Fibroblast of skin of right biceps (primary cell): ENCODE measurements at places on chromosomes 2 and 18.

DNA sequence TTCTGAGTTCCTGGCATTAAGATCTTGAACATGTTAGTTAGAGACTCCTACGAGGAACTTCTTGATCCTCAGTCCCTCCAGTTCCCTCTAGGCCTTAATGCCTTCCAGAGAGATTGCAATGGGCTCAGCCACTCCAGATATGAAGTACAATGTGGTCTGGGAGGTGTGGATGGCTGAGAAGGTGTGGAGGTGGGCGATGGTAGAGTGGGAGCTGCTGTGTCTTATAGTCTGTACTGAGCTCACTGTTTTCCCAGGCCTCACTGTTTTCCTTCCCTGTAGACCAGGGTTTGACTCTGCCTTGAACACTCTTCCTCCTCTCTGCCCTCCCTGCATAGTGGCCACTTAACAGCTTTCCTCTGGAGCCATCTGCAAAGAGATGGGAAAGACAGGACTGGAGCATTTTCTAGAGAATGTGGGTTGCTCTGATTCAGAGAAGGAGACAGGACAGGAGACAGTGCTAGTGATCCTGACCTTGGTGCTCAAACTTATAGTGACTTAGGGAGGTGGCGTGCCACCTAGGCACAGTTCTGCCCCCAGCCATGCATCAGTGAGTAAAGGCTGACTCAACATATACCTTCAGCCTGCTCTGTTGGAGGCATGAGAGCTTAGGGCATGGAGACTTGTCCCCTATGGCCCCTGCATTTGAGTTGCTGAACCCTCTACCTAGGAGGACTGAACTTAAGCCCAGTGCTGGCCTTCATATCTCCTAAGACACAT lies 129.7 kb downstream of the TDRD15 start:
- DNase-seq = no peak

DNA sequence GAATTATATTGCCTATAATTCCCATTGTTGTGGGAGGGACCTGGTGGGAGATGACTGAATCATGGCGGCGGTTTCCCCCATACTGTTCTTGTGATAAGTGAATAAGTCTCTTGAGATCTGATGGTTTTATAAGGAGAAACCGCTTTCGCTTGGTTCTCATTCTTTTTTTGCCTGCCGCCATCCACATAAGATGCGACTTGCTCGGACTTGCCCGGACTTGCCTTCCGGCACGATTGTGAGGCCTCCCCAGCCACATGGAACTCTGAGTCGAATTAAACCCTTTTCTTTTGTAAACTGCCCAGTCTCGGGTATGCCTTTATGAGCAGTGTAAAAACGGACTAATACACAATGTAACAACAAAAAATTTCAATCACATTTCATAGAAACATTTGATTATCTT lies 115.8 kb downstream of the C2orf74 start:
- DNase-seq = no peak

- DNase-seq = no peak
Measured at GRCh38 chr2:196565982-196566381, 73.5 kb upstream of the CCDC150 start.

- DNase-seq = no peak
Measured at GRCh38 chr2:144211826-144212225, 308.1 kb downstream of the ZEB2 start.

GRCh38 chr2:29650631-29651097 lies 270.7 kb downstream of the ALK start:
- DNase-seq = peak; percentile 29

DNA sequence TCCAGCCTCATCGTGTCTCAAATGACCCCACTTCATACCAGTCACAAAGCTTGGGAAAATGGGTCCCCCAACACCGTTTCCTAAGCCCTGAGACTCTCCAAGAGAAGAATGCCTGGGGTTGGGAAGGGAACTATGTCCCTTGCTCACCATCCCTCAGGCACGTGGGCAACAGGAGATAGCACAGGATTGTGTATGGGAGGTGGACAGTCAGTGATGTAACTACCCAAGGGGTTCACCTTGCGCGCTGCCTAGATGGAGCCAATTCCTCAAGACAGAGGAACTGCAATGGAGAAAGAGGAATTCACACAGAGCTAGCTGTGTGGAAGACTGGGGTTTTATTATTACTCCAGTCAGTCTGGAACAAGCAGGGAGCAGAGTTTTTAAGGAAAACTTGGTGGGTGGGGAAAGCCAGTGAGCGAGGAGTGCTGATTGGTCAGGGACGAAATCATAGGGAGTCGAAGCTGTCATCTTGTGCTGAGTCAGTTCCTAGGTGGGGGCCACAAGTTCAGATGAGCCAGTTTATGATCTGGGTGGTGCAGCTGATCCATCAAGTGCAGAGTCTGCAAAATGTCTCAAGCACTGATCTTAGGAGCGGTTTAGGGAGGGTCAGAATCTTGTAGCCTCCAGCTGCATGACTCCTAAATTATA lies 13.8 kb upstream of the CXCR1 start:
- no peak for DNase-seq

- DNase-seq = no peak
Measured at GRCh38 chr2:128752691-128753263, 434.1 kb upstream of the HS6ST1 start.

GRCh38 chr18:56711708-56712445 lies 60.7 kb downstream of the WDR7 start:
- peak; percentile 10 for DNase-seq

DNA sequence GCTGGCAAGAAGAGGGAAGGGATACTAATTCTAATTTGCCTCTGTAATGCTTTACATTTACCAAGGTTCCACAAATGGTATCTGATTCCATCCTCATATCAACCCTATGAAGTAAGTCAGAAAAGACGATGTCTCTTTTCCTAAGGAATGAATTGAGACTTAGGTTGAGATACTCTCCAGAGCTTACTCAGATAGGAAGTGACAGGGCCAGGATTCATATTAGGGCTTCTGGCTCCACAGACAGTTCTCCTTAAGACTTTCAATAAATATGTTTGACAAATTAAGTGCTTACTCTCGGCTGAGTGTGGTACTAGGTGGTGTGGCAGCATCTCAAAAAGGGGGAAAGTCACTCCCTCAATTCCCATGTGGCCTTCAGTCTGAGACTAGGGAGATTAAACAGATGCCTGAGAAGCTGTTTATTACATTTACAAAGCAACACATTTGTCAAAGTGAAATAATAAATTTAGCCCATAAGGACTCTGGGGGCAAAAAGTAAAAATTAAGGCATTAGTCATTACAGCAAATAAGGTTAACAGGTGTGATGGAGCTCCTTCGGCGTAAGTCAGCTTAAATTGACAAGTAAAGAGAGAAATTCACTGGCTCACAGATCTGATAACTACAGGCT lies 14.2 kb downstream of the CDK15 start:
- DNase-seq = no peak

GRCh38 chr2:119590873-119591272 lies 46.6 kb downstream of the CFAP221 start:
- DNase-seq = no peak

GRCh38 chr2:167816874-167817290 lies 430.5 kb downstream of the STK39 start:
- DNase-seq = no peak

DNA sequence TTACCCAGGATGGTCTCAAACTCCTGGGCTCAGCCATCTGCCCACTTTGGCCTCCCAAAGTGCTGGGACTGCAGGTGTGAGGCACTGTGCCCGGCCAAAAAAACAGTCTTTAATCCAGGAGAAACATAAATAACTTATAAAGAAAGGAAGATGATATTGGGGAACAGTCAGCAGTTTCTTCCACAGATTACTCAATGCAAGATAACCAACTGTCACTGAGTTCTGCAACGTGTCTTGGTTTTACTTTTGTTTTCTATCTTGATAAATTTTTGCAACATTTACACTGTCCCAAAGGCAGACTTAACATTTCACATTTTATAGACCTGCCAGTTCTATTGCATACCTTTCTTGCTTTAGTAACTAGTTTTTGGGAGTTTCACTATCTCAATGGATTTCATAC lies 71.1 kb downstream of the ANKRD44 start:
- no peak for DNase-seq

DNA sequence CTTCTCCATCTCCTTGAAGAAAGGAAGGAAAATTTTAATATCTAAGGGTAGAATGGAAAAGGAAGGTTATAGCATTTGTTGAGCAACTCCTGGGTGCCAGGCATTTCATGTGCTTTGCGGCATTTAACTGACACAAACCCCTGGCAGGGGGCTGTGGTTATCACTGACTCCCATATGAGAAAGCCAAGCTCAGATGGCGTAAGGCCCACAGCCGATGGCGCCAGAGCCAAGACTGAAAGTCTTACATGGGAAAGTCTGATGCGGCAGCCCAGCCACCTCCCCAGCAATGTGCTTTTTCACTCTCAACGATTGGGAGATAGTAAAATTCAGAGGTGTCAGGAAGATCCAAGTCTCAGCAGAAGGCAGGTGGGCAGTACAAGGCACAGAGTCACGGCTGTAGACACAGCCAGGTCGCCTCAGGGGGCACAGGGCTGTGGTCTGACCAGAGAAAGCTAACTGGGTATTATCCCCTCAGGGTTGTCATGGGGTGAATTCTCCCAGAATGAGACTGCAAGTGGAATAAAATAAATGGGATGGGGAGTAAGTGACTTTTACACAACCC lies 324.2 kb upstream of the NCKAP5 start:
- no peak for DNase-seq

GRCh38 chr2:158665536-158666302 lies 129.4 kb upstream of the DAPL1 start:
- DNase-seq = peak; percentile 9

GRCh38 chr2:233228376-233228775 lies 23.1 kb upstream of the ATG16L1 start:
- no peak for DNase-seq

GRCh38 chr2:231672617-231673347 lies 35.5 kb upstream of the PTMA start:
- peak; percentile 79 for DNase-seq

GRCh38 chr2:71714601-71715240 lies 261.4 kb downstream of the DYSF start:
- DNase-seq = no peak

- no peak for DNase-seq
Measured at GRCh38 chr2:186709529-186710450, 15.9 kb downstream of the FAM171B start.

DNA sequence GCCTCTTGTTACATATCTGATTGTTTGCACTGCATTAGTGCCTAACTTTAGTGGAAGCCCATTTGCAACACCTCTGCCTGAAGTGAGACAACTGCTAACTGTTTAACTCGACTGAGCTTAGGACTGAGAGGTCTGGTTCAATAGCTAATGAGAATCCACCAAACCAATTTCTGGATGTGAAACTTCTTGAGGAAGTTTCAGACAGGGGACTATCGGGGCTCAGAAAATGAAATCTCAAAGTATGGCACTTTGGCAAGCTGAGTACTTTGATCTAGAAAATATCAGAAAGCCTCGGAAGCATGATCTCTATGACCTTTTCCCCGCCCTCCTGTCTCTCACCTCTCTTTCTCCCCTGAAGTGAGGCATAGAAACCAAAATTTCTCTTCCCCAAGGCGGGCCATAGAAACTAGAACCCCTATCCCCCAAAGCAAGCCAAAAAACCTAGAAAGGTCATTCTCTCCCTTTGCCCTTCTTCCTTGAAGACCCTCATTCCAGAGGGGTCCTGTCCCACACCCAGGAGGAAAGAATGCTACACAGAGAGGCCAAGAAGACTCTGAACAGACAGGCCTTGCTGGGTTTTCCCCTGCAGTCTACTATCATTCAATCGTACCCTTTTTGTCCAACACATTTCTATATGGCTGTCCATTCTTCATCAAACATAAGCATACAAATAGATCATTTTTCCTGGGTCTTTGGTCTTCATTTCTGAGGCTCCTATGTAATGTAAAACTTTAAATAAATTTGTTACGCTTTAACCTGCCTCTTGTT lies 69.6 kb upstream of the CREB1 start:
- no peak for DNase-seq

GRCh38 chr2:26692897-26693849 lies 651 bp downstream of the KCNK3 start:
- peak; percentile 25 for DNase-seq

DNA sequence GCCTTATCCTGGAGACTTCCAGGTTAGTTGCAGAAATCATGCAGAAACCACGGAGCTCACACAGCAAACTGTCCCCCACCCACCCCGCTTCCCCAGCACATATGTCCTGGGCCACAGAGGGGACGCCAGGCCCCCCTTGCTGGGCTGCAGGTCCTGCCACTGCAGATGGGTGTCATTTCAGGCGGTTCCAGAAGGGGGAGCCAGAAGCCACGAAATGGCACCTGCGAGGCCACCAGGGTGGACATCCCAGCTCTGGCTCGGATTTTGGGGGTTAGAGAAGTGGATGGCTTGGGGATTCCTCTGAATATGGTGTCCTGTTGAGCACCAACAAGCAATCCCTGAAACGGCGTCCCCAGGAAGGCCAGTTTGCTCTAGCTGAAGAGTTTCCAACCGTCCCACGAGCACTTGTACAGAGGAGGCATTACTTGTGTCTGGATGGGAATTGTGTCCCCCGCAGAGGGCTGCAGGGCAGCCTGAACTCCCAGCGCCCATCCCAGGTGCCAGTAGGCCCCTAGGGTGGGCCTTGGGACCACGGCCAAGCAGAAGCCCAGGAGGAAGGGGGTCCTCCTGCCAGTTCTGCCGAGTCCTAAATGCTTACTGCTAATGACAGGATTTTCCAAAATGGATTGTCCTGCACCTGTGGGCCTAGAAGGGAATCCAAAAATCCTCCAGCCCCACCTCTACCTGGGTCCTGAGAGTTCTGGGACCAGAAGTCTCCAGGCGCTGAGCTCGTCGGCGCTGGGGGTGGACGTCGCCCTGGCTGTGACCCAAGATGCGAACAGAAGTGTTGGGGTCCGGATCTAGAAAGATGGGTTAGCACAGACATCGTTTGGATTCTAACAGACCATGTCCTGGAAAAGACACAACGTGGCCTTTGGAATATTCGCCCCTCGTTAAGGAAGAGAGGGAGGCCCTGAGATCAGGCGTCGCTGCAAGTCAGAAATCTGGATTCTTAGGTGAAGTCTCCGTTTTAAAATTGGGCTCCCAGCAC lies 14.6 kb upstream of the NFATC1 start:
- peak; percentile 43 for DNase-seq

- no peak for DNase-seq
Measured at GRCh38 chr2:86292571-86293515, 44.6 kb downstream of the REEP1 start.

GRCh38 chr2:95008306-95008705 lies 17.2 kb upstream of the MAL start:
- DNase-seq = no peak

GRCh38 chr2:112591413-112591812 lies 7.0 kb downstream of the CHCHD5 start:
- DNase-seq = no peak

- DNase-seq = peak; percentile 77
Measured at GRCh38 chr2:101517758-101518271, 42.9 kb upstream of the RFX8 start.

GRCh38 chr2:75565472-75566462 lies 5.0 kb upstream of the EVA1A start:
- DNase-seq = peak; percentile 88
